Ovary (tissue), 10 donors: ENCODE measurements at places on chromosomes 4 and X. TPM values are rescaled to one million over a fixed set of nuclear protein-coding genes. Genes with fewer than 3 reads are reported as not detected.

ZNF185 gene
- 10.0 TPM for total RNA-seq

DCAF4L1 gene
- 0.13 TPM for total RNA-seq

PDLIM3 gene
- 78.7 TPM for total RNA-seq

ARMCX1 gene
- 58.1 TPM for total RNA-seq

FAAH2 gene
- 34.7 TPM for total RNA-seq

- H3K27ac ChIP-seq = no peak overlapping the region
- no peak for DNase-seq
- H3K4me3 ChIP-seq = no peak overlapping the region
- peaks cover 9% of the 10 kb centered on the region for H3K4me1 ChIP-seq
Observed at GRCh38 chr4:113452868-113453620, 308.5 kb downstream of the CAMK2D start.

GRCh38 chrX:153444333-153445011 lies 1.4 kb downstream of the TREX2 start:
- no peak for DNase-seq
- no peaks in the 10 kb centered on the region for H3K36me3 ChIP-seq
- H3K27me3 ChIP-seq = no peaks in the 10 kb centered on the region
- no peak overlapping the region for H3K4me3 ChIP-seq
- no peak overlapping the region for H3K27ac ChIP-seq

DNA sequence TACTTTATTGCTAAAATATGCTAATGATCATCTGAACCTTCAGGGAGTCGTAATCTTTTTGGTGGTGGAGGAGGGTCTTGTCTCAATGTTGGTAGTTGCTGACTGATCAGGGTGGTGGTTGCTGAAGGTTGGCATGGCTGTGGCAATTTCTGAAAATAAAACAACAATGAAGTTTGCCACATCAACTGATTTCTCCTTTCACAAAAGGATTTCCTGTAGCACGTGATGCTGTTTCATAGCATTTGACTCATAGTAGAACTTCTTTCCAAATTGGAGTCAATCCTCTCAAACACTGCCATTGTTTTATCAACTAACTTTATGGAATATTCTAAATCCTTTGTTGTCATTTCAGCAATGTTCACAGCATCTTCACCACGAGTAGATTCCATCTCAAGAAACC lies 19.3 kb downstream of the DDIT4L start:
- H3K4me1 ChIP-seq = no peaks in the 10 kb centered on the region
- no peak overlapping the region for H3K4me3 ChIP-seq
- H3K36me3 ChIP-seq = no peaks in the 10 kb centered on the region

- H3K27me3 ChIP-seq = no peaks in the 10 kb centered on the region
- DNase-seq = no peak
- H3K36me3 ChIP-seq = no peaks in the 10 kb centered on the region
- H3K27ac ChIP-seq = no peak overlapping the region
- H3K4me1 ChIP-seq = no peaks in the 10 kb centered on the region
- H3K4me3 ChIP-seq = no peak overlapping the region
Observed at GRCh38 chr4:163482190-163482589, 8.6 kb upstream of the TKTL2 start.

GRCh38 chrX:51024106-51024696 lies 113.7 kb downstream of the BMP15 start:
- H3K36me3 ChIP-seq = no peaks in the 10 kb centered on the region
- no peak overlapping the region for H3K4me3 ChIP-seq
- no peaks in the 10 kb centered on the region for H3K4me1 ChIP-seq
- no peak for DNase-seq

- H3K27ac ChIP-seq = no peak overlapping the region
- H3K27me3 ChIP-seq = no peaks in the 10 kb centered on the region
- no peak overlapping the region for H3K4me3 ChIP-seq
- no peak for DNase-seq
- no peaks in the 10 kb centered on the region for H3K36me3 ChIP-seq
Observed at GRCh38 chr4:4693258-4693657, 151.4 kb upstream of the STX18 start.

GRCh38 chrX:119654112-119654531 lies 38.8 kb downstream of the SEPTIN6 start:
- DNase-seq = peak; percentile 75
- H3K4me3 ChIP-seq = no peak overlapping the region
- no peaks in the 10 kb centered on the region for H3K36me3 ChIP-seq
- no peaks in the 10 kb centered on the region for H3K27me3 ChIP-seq
- no peak overlapping the region for H3K27ac ChIP-seq

DNA sequence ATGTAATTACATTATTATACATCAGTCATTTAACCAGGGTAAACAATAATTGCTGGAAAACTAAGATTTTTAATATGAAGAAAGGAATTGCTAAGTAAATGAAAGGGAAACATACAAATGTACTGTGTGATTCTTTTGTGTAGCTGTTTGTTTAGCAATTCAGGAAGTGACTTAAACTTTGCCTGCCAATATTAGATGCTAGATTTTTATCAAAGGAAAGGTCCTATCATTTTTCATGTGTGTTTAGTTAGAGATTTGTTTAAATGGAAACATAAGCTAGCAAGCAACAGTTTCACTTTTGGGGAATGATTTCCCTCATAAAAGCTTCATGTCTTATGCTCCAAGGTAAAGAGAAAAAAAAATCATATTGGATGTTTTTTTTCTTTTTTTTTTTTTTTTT lies 95.1 kb upstream of the LIMCH1 start:
- H3K36me3 ChIP-seq = no peaks in the 10 kb centered on the region
- no peak overlapping the region for H3K4me3 ChIP-seq
- DNase-seq = no peak
- H3K4me1 ChIP-seq = no peaks in the 10 kb centered on the region

DNA sequence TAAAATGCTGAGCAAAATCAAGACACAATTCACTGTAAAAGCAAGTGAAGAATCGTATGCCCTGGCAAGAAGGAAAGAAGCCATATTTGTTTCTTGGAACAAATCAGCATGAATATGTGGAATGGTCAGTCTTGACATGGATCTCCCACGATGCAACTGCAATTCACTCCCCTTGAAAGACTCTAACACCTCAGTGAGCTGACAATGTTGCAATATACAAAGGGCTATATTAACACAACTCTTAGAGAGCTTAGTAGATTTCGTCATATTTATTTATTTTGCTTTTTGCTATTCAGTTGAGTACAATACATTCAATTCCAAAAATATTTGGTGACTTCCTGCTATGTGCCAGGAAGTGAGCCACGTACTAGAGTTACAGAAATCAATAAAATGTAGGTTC lies 14.7 kb downstream of the OR13H1 start:
- H3K27ac ChIP-seq = no peak overlapping the region
- no peaks in the 10 kb centered on the region for H3K27me3 ChIP-seq
- H3K4me1 ChIP-seq = no peaks in the 10 kb centered on the region

GRCh38 chr4:98850937-98851336 lies 78.0 kb downstream of the EIF4E start:
- no peaks in the 10 kb centered on the region for H3K36me3 ChIP-seq
- no peaks in the 10 kb centered on the region for H3K4me1 ChIP-seq
- no peak overlapping the region for H3K4me3 ChIP-seq
- no peak for DNase-seq

- no peak overlapping the region for H3K27ac ChIP-seq
- H3K4me3 ChIP-seq = no peak overlapping the region
- no peak for DNase-seq
Observed at GRCh38 chr4:20629186-20630106, 70.8 kb upstream of the PACRGL start.

GRCh38 chr4:31125061-31125460 lies 404.9 kb downstream of the PCDH7 start:
- H3K27ac ChIP-seq = no peak overlapping the region
- no peaks in the 10 kb centered on the region for H3K4me1 ChIP-seq
- H3K36me3 ChIP-seq = no peaks in the 10 kb centered on the region
- no peak overlapping the region for H3K4me3 ChIP-seq

GRCh38 chr4:37628977-37629609 lies 57.1 kb downstream of the RELL1 start:
- no peak overlapping the region for H3K27ac ChIP-seq
- H3K36me3 ChIP-seq = no peaks in the 10 kb centered on the region
- H3K4me1 ChIP-seq = peaks cover 8% of the 10 kb centered on the region
- DNase-seq = no peak
- no peaks in the 10 kb centered on the region for H3K27me3 ChIP-seq

GRCh38 chr4:128775916-128776315 lies 33.6 kb upstream of the JADE1 start:
- no peaks in the 10 kb centered on the region for H3K27me3 ChIP-seq
- no peak overlapping the region for H3K27ac ChIP-seq
- H3K36me3 ChIP-seq = no peaks in the 10 kb centered on the region
- H3K4me1 ChIP-seq = no peaks in the 10 kb centered on the region
- no peak overlapping the region for H3K4me3 ChIP-seq

DNA sequence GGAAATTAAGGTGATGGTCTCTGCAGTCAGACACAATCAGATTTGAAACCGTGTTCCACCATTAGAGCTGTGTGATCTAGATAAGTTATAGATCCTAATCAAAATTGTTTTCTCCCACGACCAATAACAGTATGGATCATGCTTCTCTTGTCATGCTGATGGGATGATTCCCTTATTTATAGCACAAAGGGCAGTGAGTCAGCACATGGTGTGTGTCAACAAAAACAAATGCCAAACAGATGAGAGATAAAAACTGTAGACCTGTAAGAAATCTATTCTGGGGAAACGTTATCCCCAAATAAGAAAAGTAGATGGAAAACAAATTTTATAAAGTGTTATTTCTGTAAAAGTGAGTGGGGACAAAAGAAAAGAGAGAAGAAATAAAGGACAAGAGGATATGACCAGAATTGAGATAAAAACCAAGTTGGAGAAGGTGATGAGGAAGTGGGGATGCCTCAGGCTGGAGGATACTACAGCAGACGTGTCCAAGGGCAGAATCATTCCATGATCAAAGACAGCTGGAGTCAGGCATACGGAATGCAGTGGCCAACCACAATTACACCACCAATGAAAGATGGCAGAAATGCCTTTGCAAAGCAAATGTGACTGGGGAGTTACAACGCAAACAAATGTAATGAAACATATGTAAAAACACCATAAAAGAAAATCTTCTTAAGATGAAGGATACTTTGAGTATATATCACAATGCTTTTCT lies 377.8 kb upstream of the PRKX start:
- no peak overlapping the region for H3K27ac ChIP-seq

GRCh38 chrX:109826954-109827708 lies 94.1 kb upstream of the ACSL4 start:
- H3K36me3 ChIP-seq = no peaks in the 10 kb centered on the region
- no peaks in the 10 kb centered on the region for H3K4me1 ChIP-seq
- H3K4me3 ChIP-seq = no peak overlapping the region
- H3K27ac ChIP-seq = no peak overlapping the region
- no peaks in the 10 kb centered on the region for H3K27me3 ChIP-seq
- DNase-seq = no peak

DNA sequence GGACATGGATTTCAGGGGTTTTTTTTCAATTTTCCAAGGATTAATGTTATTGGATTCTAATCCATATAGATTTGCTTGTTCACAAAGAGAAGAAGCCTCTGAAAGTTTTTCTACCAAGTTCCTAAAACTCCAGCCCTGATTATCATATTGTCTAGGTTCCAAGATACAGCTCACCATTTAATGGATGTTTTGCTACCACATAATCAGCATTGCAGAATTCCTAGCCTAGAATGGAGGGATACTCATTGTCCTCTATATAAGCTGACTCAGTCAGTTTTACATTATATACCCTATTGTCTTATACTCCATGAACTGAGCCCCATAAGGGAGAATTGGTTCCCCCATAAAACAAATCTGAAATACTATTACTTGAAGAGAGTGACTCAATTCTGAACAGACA lies 664.7 kb upstream of the FAM241A start:
- no peak for DNase-seq
- H3K4me3 ChIP-seq = no peak overlapping the region
- H3K36me3 ChIP-seq = no peaks in the 10 kb centered on the region
- H3K4me1 ChIP-seq = peaks cover 3% of the 10 kb centered on the region

- no peak for DNase-seq
- H3K27me3 ChIP-seq = no peaks in the 10 kb centered on the region
- no peak overlapping the region for H3K27ac ChIP-seq
- H3K4me3 ChIP-seq = no peak overlapping the region
Observed at GRCh38 chrX:63934160-63934559, 149.1 kb upstream of the ARHGEF9 start.

GRCh38 chrX:19647731-19648588 lies 132.7 kb upstream of the MAP3K15 start:
- no peaks in the 10 kb centered on the region for H3K4me1 ChIP-seq
- no peaks in the 10 kb centered on the region for H3K36me3 ChIP-seq
- H3K27me3 ChIP-seq = no peaks in the 10 kb centered on the region
- no peak overlapping the region for H3K4me3 ChIP-seq
- no peak overlapping the region for H3K27ac ChIP-seq

DNA sequence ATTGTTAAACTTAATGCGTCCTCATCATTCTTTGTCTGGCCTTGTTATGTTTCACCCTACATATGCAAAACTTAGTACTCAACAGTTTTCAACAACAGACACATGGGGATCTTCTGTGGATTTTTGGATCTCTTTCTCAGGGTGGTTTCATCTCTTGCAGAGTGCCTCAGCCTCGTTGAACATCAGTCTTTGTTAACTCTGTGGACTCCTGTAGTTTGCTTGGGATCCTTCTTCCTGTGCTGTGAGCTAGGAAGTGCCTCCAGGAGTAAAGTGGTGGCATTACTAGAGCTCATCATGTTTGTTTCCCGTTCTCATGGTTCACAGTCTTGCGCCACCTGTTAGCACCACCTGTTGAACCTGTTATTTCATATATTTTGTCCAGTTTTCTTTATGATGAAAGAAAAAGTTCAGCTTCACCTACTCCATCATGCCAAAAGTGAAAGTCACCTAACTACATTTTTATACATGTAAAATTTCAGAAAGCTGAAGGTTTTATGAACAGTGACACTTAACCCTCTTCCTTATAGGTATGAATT lies 27.5 kb upstream of the NDUFC1 start:
- no peaks in the 10 kb centered on the region for H3K36me3 ChIP-seq
- DNase-seq = no peak
- H3K27ac ChIP-seq = no peak overlapping the region
- no peaks in the 10 kb centered on the region for H3K4me1 ChIP-seq

- DNase-seq = no peak
- H3K27me3 ChIP-seq = no peaks in the 10 kb centered on the region
- H3K27ac ChIP-seq = no peak overlapping the region
- no peaks in the 10 kb centered on the region for H3K4me1 ChIP-seq
- H3K4me3 ChIP-seq = no peak overlapping the region
Observed at GRCh38 chr4:129862461-129862860, 766.5 kb downstream of the C4orf33 start.

DNA sequence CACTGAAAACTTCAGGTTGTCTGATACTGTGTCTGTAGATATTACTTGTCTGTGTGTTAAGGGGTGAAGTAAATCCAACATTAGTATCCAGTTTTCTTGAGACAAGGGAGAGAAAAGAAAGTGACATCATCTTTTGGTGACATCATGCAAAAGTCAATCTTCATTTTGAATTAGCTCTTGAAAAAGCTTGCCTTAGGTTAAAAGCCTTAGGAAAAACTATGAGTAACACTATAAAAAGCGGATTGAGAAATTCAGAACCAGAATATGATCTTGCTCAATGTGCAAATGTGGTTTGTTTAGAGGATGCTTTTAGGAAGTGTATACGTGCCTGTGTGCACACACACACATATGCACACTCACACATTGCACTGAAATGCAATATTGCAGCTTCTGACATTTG lies 345.8 kb upstream of the CASK start:
- no peaks in the 10 kb centered on the region for H3K27me3 ChIP-seq
- H3K4me3 ChIP-seq = no peak overlapping the region
- H3K4me1 ChIP-seq = no peaks in the 10 kb centered on the region

GRCh38 chrX:107718156-107718621 lies 57.4 kb downstream of the TSC22D3 start:
- DNase-seq = peak; percentile 74
- no peaks in the 10 kb centered on the region for H3K36me3 ChIP-seq
- H3K27ac ChIP-seq = no peak overlapping the region
- no peaks in the 10 kb centered on the region for H3K27me3 ChIP-seq
- peaks cover 5% of the 10 kb centered on the region for H3K4me1 ChIP-seq

GRCh38 chrX:118862979-118863378 lies 39.4 kb downstream of the ZCCHC12 start:
- no peaks in the 10 kb centered on the region for H3K27me3 ChIP-seq
- DNase-seq = no peak
- no peaks in the 10 kb centered on the region for H3K36me3 ChIP-seq
